Activated naive CD8-positive, alpha-beta T cell treated with anti-CD3 and anti-CD28 coated beads, Interleukin-2, amount 10 ng/mL, durations not matched to agents 7 days and 5 days (primary cell): ENCODE measurements at places on chromosomes 7 and 10. TPM values are rescaled to one million over a fixed set of nuclear protein-coding genes. Genes with fewer than 3 reads are reported as not detected.

ATG9B gene
- total RNA-seq, result 11.6 TPM

GRCh38 chr7:36151921-36152755, 916 bp upstream of the EEPD1 start:
- DNase-seq, result no peak

CYCS gene
- 94.7 TPM for total RNA-seq

MLXIPL gene
- total RNA-seq, result not detected

GRCh38 chr10:110413903-110414547, 83.7 kb upstream of the DUSP5 start:
- DNase-seq, result no peak

GRCh38 chr10:78524342-78524741, 490.7 kb downstream of the RPS24 start:
- no peak for DNase-seq

DNA sequence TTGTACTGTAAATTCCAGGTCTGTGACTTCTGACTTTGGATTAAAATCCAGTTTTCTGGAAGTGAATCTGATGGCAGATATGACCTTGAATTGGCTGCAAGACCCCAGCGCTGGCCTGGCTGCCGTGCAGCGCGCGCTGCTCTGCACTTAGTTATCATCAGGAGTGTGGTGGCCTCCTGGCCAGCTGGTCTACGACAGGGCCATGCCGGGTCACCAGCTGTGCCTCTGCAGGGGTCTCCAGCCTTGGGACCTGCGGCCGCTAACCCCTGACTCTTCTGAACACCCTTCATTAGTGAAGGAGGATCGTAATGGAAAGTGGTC, 190.7 kb upstream of the SH2B2 start:
- no peak for DNase-seq

DNA sequence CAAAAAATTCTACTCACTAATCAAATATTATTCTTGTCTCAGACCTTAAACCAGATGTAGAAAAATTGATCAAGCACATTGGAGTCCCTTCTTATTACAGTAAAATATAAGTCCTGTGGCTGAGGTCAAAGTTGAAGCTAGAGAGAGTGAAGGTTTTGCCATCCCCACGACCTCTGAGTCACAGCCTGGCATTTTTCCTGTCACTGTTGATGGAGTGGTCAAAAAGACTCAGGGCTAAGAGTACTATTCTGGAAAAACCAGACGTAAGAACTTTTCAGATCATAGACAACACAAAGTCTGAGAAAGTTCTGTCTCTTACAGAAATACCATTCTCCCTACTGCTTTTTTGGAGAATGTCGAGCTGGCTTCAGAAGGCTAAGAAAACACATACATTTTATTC, 323.7 kb upstream of the ANKRD30A start:
- no peak for DNase-seq

SYCE1 gene
- 2.3 TPM for total RNA-seq

GRCh38 chr7:50793120-50793946, 10.6 kb upstream of the GRB10 start:
- peak; percentile 53 for DNase-seq

HMX3 gene
- not detected for total RNA-seq

DNA sequence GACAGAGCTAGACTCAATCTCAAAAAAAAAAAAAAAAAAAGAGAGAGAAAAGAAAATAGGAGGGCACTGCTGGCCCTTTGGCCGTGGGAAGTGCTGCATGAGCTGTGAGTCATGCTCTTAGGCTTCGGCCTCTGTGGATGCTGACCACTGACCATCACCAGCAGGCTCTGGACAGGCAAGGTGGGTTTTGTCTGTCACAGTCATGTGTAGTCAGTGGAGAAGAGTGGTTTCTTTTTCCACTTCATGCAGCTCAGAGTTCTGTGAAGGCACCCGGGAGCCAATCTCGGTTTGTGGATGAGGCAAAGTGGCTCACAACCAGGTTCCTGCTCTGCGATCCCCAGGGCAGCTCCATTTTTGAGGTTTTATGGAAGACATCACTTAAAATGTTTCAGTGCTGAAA, 58.1 kb downstream of the PRTFDC1 start:
- DNase-seq, result no peak

DNA sequence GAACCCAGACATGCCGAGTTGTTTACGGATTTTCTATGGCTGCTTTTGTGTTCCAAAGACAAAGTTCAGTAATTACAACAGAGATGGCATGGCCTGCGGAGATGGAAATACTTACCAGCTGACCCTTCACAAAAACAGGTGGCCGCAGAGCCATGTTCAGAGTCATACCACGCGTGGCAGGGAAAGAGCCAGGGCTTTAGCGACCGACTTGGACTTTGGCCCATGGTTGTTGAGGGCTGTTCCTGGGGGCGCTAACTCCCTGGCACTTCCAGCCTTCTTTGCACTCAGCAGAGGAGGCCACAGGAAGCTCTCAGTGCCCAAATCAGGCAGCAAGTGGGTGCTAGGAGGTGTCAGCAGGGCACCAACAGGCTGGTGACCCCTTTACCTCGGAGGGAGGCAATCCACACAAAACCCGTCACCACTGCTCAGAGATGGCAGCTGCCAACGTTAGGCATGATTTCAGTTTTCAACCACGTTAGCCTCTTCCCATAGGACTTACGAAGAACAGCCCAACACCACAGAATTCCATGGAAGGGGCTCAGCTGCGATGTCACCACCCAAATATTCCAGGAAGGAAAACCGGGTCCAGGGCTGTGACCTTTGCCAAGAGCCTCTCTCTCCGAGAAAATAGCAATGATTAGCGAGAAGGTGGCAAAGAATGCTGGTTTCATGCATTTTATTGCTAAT, 21.4 kb upstream of the CNPY1 start:
- no peak for DNase-seq

SP4 gene
- 39.6 TPM for total RNA-seq

DNA sequence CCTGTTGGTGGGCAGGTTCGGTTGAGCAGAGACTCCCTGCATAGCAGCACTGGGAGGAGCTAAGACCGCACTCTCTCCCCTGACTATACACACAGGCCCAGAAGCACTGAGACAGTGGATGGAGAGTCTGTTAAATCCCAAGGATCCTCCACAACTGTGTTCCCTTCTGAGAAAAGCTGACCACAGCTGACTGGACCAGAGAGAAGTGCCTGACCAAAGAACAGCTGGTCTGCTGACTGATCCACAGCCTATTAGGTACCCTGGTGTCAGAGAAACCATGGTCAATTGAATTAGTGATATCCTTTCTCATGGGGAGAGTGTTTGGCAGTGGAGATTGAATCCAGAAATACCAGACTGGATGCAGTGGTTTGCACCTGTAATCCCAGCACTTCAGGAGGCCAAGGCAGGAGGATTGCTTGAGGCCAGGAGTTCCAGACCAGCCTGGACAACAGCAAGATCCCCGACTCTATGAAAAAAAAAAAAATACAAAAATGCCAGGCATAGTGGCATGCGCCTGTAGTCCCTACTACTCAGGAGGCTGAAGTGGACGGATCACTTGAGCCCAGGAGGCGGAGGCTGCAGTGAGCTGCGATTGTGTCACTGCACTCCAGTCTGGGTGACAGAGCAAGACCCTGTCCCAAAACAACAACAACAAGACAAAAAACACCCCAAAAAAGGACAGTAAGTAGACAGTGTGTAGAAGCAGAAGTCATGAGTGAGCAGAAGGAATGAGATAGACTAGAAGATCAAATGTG, 25.6 kb downstream of the STYXL1 start:
- no peak for DNase-seq

- no peak for DNase-seq
Observed at GRCh38 chr7:75985518-75986146, 8.8 kb downstream of the TMEM120A start.

SCART1 gene
- total RNA-seq, result 6.3 TPM

DNA sequence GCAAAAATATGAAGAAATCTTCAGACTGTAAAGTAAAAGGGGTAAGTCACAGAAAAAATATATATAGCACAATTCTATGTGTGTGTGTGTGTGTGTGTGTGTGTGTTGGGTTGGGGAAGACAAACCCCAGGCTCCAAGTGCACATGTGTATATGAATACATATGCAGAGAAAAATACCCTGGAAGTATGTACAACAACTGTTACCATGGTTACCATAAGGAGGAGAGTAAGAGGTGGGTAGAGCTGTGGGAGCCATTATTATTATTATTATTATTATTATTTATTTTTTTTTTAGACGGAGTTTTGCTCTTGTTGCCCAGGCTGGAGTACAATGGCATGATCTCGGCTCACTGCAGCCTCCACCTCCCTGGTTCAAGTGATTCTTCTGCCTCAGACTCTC, 23.7 kb upstream of the TRIM24 start:
- no peak for DNase-seq

DGKB gene
- total RNA-seq, result not detected

GRCh38 chr7:125193263-125193662, 263.6 kb upstream of the POT1 start:
- DNase-seq, result no peak

DNA sequence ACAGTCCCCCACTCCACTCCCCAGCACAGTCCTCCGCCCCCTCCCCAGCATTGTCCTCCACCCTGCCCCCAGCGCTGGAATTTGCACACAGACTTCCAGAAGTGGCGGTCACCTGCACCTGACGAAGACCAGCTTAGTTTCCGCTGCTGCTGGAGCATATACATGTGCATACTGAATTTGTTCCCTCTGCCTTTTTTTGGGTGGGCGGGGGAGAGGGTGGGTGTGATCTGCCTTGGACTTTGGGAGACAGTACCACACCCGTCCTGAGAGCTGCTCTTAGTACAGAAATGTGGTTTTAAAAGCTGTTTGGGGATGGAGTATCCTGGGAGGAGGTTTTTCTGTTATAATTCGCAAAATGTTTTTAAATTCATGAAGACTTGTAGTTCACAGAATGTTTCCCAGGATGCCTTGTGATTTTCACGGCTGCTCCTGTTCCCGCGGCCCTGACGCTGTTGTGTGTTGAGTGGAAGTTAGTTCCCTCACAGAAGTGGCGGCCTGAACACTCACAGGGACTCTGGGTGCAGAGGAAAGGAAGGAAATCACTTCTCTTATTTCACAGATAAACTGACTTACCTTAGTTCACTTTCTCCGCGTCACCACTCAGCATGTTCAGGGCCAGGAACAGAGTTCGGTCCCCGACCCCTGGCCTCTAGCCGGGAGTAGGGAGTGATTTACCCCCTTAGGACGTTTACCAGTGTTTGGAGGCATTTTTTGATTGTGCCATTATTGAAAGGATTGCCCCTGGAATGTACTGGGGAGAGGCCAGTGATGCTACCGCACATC, 18.6 kb downstream of the PFKP start:
- no peak for DNase-seq

DNA sequence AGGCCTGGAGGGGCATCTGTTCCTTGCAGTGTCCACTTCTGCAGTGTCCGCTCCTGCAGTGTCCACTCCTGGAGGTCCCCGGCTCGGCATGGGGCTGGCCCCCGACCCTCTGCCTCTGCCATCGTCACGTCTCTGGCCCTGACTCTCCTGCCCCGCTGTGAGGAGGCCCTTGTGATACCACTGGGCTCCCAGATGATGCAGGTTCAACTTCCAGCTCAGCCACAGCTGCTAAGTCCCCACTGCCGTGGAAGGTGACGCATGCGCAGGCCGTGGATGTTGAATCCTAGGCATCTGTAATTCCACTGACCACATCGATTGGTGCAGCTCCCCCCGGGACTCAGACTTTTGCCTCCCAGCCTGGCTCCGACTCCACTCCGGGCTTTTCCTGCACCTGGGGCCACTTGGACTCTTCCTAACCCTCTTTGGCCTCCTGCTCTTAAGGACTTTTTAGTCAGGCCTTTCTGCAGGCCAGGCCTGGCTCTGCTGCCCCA, 95.1 kb downstream of the GLRX3 start:
- DNase-seq, result no peak

DNA sequence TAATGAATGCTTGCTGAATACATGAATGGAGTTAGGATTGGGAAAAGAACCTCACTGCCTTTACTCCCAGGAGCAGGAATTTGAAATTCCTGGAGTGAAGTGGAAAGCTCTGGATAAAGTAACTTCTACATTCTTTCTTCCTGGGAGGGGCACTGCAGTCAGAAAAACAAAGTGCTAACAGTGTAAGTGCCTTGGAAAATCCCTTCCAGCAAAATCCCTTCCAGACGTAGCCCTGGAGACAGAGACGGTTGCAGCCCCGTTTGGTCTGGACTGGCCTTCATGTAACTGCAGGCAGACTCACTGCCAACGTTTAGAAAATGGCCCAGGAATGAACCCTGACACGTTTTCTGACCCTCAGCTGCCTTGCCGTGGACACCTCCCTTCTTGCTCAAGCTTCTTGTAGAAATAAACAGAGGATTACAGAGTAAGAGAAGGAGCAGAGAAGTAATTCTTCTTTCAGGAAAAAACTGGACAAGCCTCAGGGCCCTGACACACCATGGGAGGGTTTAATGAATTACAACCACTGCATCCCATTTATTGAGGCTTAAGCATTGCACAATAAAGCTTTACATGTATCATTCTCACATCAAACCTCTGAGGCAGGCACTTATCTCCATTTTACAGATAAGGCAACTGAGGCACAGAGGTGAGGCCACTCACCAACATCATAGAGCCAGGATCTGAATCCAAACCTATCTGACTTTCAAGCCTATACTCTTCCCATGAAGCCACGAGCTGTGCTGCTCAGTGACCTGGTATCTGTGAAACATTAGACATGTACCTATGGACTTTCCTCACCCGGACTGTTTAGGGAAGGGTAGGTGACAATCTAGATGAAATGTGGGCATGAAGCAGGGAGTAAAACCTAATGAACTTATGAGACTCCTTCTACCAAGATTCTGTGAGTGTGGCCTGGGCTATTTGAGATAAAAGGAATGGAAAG, 7.8 kb downstream of the ITPRIP start:
- no peak for DNase-seq

- no peak for DNase-seq
Observed at GRCh38 chr10:47025540-47026300, 114.5 kb downstream of the PTPN20 start.

MYL10 gene
- not detected for total RNA-seq

PRTFDC1 gene
- total RNA-seq, result 1.5 TPM

DNA sequence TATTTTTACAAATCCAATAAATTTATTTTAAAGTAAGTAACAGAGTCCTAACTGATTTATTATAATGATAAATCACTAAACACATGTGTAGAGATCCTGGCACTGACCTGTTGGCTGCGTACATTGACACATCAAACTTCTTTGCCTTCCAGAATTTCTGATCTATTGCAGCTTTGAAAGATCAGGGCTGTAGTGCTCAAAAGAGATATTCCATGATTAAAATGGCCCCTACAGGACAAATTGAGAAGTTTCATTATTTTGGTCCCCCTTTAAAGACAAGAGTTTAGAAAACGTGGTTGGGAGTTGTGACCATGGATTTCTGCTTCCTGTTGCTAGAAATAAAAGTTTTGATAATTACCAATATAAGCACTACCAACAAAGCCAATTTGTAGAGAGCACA, 87.7 kb upstream of the PDK4 start:
- DNase-seq, result no peak

DNA sequence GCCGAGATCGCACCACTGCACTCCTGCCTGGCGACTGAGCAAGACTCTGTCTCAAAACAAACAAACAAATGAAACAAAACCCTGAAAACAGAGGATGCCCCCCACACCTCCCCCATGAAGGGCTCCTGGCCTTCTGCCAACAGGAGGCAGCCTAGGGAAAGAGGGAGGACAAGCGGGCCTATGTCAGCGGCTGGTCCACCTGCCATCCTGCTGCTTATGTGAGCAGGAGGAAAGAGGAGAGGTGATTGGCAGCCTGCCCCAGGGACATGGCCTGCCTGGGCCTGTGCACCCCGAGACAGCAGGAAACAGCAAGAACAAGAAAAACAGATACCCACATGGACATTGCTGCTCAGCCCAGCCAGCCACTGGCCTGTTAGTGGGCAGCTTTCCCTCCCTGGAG, 9.1 kb upstream of the ZNF316 start:
- DNase-seq, result no peak

NOD1 gene
- 28.2 TPM for total RNA-seq
